ENCODE measurements at places on chromosomes 7 and 10. TPM values are rescaled to one million over a fixed set of nuclear protein-coding genes. Genes with fewer than 3 reads are reported as not detected.

- H3K27me3 ChIP-seq: no peaks in the 10 kb centered on the region
- no peak overlapping the region for H3K4me3 ChIP-seq
- peaks cover 23% of the 10 kb centered on the region for H3K4me1 ChIP-seq
- no peak overlapping the region for H3K27ac ChIP-seq
- DNase-seq: peak; percentile 42
- no peaks in the 10 kb centered on the region for H3K36me3 ChIP-seq
Observed at GRCh38 chr10:43093423-43094076, 16.7 kb downstream of the RET start.

DNA sequence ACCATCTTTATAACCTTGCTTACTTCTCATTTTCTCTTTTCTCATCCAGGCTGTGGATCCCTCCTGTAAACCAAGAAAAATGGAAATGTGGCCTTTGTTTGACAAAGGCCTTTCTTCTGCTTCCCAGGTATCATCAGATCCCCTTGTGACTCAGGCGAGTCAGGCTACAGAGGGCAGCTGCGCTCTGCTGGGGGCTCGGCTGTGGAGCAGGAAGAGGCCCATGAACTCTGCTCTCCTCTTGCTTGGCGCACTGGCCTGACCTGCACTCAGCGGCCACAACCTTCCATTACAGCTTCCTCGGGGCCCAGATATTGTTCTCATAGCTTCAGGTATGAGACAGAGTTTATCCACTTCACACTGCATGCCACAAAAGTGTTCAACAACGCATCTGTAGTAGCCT lies 457.6 kb upstream of the COBL start:
- H3K27ac ChIP-seq: peak overlapping the region; percentile 77
- H3K27me3 ChIP-seq: no peaks in the 10 kb centered on the region
- peaks cover 24% of the 10 kb centered on the region for H3K4me1 ChIP-seq
- no peak overlapping the region for H3K4me3 ChIP-seq
- no peaks in the 10 kb centered on the region for H3K36me3 ChIP-seq
- peak; percentile 33 for DNase-seq

GRCh38 chr10:78619115-78619851 lies 449.5 kb upstream of the ZMIZ1 start:
- no peak overlapping the region for H3K4me3 ChIP-seq
- H3K27ac ChIP-seq: no peak overlapping the region
- peaks cover 21% of the 10 kb centered on the region for H3K27me3 ChIP-seq
- DNase-seq: no peak
- no peaks in the 10 kb centered on the region for H3K36me3 ChIP-seq

DNA sequence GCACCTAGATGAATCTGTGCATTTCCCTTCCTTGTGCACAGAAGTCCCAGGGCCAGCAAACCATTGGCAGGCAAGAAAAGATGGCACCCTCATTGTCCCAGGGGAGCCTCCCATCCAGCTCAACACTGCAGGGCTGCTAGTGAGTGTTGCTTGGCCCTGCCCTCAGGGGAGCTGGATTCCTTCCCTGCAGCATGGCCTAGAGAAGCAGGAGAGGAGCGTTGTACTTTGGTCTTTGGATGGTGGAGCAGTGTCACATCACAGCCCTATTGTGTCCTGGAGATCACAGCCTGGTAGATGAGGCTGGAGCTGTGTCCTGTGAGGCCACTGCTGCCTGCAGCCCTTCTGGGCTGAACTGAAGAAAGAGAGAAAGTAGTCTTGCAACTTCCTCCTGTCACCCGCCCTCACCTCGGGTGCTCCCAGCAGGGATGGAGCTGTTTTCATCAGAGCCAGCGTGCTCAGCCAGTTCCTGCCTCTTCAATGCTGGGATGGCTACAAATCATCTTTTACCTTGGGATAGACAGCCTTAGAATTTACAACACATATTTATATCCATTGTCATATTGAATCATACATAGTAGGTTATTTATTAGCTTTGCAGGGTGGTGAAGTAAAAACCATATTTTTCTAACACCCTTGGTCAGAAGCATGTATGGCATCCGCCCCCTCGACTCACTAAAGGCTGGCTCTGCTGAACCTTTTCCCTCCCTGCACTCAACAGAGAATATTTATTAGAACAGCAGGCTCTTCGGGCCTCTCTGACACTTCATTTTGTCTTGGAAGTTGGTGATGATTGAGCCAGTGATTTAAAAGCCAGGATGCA lies 43.1 kb upstream of the FAM180A start:
- no peak overlapping the region for H3K4me3 ChIP-seq
- H3K27me3 ChIP-seq: no peaks in the 10 kb centered on the region
- H3K4me1 ChIP-seq: 0 out of 2 replicates have a peak, but pooled peaks cover 5% of the 10 kb centered on the region
- no peak overlapping the region for H3K27ac ChIP-seq
- H3K36me3 ChIP-seq: no peaks in the 10 kb centered on the region

GRCh38 chr7:18530224-18531179 lies 35.0 kb downstream of the HDAC9 start:
- H3K4me1 ChIP-seq: peaks cover 9% of the 10 kb centered on the region
- no peak overlapping the region for H3K27ac ChIP-seq
- no peak overlapping the region for H3K4me3 ChIP-seq
- no peaks in the 10 kb centered on the region for H3K27me3 ChIP-seq
- no peaks in the 10 kb centered on the region for H3K36me3 ChIP-seq
- DNase-seq: no peak

- H3K4me1 ChIP-seq: peaks cover 12% of the 10 kb centered on the region
- DNase-seq: no peak
- no peak overlapping the region for H3K4me3 ChIP-seq
- H3K36me3 ChIP-seq: no peaks in the 10 kb centered on the region
- no peak overlapping the region for H3K27ac ChIP-seq
Observed at GRCh38 chr7:125061776-125062397, 132.3 kb upstream of the POT1 start.

DNA sequence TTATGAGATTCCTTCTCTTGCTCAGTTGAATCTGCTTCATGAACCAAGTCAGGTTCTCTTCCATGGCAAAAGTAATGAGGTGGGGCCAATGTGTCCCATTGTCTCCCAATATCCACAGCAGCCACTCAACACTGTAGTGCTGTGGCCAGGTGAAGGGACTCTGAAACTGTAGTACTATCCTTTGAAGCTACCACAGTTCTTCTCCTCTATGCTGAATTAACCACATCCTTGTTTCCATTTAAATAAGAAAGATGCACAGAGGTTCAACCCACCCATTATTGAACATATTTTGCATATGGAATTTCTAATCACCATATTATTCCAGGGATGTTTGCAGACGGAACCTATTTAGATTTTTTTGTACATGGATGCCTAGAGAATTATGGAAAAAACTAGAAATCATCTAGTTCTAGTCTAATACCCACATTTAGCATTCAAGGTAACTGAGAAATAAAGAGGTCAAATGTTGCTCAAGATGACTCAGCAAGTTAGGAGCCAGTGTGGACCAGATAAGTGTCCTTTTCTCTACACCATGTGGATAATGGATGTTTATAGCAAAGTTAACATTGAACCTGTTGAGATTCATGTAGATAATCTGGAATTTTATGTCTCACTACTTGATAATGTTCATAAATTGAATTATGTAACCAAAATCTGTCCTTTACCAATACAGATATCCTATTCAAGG lies 64.5 kb downstream of the LRRTM3 start:
- DNase-seq: no peak
- no peaks in the 10 kb centered on the region for H3K36me3 ChIP-seq
- no peaks in the 10 kb centered on the region for H3K27me3 ChIP-seq

GRCh38 chr7:405489-406211 lies 114.0 kb downstream of the PDGFA start:
- peaks cover 6% of the 10 kb centered on the region for H3K4me1 ChIP-seq
- peaks cover 5% of the 10 kb centered on the region for H3K36me3 ChIP-seq
- H3K4me3 ChIP-seq: no peak overlapping the region
- no peak for DNase-seq
- peaks cover 8% of the 10 kb centered on the region for H3K27me3 ChIP-seq

DNA sequence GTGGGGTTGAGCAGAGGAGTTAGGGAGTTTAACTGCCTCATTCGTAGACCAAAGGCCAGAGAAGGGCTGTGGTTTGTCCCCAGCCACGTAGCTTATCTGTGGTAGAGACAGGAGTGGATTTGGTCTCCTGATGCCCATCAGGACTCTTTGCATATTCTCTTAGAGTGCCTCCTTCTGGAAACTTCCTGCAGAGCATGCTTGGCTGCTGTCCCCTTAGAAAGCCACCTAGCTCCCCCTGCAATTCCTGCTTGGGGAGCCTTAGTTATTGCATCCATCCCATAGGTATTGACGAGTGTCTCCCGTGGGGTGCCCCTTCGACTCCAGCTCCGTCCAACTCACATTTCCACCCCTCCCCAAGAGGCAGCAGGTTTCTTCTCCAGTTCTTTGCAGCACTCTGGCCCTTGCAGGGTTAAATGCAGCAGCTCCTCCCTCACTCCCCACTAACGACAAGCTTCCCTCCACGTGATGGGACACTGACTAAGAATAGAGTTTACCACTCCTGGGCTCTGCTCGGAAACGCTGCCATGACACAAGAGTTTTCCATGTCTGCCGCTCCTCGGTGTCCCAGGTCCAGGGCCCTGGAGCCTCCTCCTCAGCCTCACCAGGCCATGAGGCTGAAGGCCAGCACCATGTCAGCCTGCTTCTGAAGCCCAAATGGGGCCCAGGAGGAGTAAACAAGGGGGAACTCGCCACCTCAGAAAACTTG lies 147.8 kb upstream of the UNC5B start:
- DNase-seq: no peak
- H3K27ac ChIP-seq: 0 out of 2 replicates have a peak overlapping the region, but pooled peaks have one; percentile 36
- H3K4me3 ChIP-seq: no peak overlapping the region
- peaks cover 21% of the 10 kb centered on the region for H3K4me1 ChIP-seq

- H3K27me3 ChIP-seq: no peaks in the 10 kb centered on the region
- peaks cover 7% of the 10 kb centered on the region for H3K4me1 ChIP-seq
- no peak for DNase-seq
- H3K36me3 ChIP-seq: peaks cover 7% of the 10 kb centered on the region
Observed at GRCh38 chr7:87316846-87317552, 28.5 kb upstream of the CROT start.

GRCh38 chr10:94108200-94108599 lies 114.5 kb downstream of the PLCE1 start:
- H3K27me3 ChIP-seq: no peaks in the 10 kb centered on the region
- no peak overlapping the region for H3K4me3 ChIP-seq
- DNase-seq: no peak
- no peak overlapping the region for H3K27ac ChIP-seq
- H3K36me3 ChIP-seq: no peaks in the 10 kb centered on the region

GRCh38 chr10:110989016-110989415 lies 69.6 kb downstream of the SHOC2 start:
- no peak overlapping the region for H3K4me3 ChIP-seq
- DNase-seq: no peak
- H3K4me1 ChIP-seq: 0 out of 2 replicates have a peak, but pooled peaks cover 4% of the 10 kb centered on the region
- peaks cover 17% of the 10 kb centered on the region for H3K36me3 ChIP-seq
- no peaks in the 10 kb centered on the region for H3K27me3 ChIP-seq

DNA sequence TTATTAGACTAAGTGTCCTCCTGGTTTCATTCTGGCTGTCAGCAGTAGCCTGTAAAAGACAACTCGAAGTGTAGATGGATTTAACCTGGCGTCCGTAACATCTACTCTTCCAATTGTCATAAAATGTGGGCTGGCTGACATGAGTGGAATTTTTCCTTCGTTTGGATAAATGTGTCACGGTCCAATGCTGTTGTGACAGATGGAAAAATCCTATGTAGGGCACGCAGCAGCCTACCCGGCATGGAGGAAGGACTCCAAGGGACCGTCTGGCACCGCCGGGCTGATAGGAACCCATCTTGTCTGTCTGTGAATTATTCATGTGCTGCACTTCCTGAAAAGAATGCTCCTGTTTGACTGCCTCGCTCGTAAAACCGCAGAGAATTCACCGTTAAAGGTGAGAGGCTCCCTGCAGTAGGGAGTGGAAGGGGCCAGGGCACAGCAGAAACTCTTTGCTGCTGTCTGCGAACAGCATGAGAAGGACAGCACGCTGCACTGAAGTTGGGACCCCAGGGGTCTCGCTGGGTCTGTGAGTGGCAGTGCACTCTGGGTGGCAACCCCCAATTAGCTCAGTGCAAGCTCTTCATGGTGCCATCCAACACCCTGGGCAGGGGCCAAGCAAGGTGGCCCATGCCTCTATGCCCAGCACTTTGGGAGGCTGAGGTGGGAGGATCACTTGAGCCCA lies 1.6 kb upstream of the ORAI2 start:
- H3K27me3 ChIP-seq: no peaks in the 10 kb centered on the region
- peaks cover 29% of the 10 kb centered on the region for H3K4me1 ChIP-seq

DNA sequence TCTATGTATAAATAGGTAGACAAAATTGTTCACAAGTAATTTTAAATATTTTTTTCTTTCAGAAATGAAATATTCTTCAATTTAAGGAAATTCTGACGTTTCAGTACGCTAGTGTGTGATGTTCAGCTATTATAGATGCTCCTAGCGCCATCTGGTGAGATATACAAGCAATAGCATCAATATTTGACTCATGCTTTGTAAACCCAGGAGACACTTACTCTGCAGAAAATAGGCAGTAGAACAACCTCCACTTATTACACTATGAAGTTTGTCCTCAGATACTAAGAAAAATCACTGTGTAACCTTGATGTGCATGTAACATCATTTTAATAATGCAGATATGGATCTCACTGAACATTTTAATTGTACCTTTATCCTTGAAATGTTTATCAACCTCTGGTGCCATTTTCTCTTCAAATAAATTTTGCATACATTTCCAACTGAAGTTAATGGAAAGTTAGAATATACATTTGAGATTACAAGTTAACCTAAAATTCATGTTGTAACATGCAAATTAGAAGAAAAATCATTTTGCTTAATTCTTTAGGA lies 151.5 kb upstream of the FAM3C start:
- H3K27ac ChIP-seq: no peak overlapping the region
- H3K4me1 ChIP-seq: peaks cover 4% of the 10 kb centered on the region
- H3K27me3 ChIP-seq: no peaks in the 10 kb centered on the region
- DNase-seq: no peak

GRCh38 chr10:96858706-96859050 lies 26.6 kb downstream of the LCOR start:
- no peaks in the 10 kb centered on the region for H3K27me3 ChIP-seq
- DNase-seq: no peak
- H3K4me1 ChIP-seq: peaks cover 23% of the 10 kb centered on the region

Gene SFTPA2
- 5.9 TPM for total RNA-seq

Gene NOM1
- 26.0 TPM for total RNA-seq

Gene PARD3
- total RNA-seq: 51.8 TPM

Gene COL13A1
- 4.2 TPM for total RNA-seq

Gene LIPK
- not detected for total RNA-seq

Gene HOXA6
- total RNA-seq: not detected

Gene NRAP
- total RNA-seq: not detected

Gene CALML3
- total RNA-seq: not detected

Data from WTC11 (cell line).